ENCODE measurements at places on chromosomes 16 and 17.

DNA sequence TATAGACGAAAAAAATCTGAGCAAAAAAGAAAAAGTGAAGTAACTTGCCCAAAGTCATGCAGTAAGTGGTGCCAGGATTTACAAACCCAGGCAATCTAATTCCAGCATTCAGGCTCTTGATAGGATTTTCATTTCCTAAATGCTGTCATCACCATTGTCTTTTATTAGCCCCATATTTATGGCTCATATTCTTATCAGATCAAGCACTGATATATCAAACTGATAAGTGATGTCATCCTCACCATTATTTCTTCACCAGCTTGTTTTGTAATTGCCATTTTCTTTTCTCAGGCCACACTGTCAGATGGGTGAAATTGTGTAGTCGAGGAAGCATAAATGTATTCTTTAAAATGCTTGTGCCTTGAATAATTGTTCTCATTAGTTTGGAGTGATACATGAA lies 1.3 kb downstream of the RAD51C start:
- no peak for DNase-seq

GRCh38 chr17:77560841-77561240 lies 397.7 kb upstream of the TNRC6C start:
- no peak for DNase-seq

GRCh38 chr16:55179852-55180585 lies 144.0 kb upstream of the IRX6 start:
- no peak for DNase-seq

DNA sequence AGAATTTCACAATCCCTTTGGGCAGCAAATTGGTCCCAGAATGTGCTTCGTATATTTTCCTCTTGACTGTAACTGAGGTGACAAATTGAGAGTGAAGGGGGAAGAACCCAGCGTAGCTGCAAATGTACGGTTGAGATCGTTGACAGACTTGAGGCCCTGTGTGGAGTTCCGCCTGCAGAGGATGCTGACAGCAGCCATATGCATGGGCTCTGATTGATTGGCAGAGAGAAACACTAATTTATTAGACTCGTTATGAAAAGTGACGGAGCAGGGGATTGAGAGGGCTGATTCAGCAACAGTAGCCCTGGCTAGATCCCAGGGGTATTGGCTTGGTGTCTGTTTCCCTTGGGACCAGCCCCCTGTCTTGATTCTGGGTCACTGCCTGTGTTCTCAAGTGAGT lies 930.1 kb upstream of the EEF2KMT start:
- DNase-seq = no peak

DNA sequence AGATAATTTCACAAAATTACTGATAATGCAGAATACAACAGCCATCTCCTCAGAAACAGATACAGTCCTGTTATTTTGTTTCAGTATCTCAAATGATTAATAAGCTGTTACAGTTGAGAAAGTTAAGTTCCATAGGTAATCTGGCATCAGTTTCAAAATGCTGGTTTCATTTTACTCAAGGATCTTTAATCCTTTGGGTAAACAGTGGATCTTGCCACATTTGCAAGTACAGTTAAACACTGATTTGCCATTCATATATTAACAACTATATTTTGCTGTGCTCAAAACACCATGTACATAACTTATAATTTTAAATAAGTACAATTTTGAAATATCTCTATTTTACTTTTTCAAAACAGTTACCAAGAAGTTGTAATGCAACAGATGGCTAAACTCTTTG lies 31.2 kb downstream of the RPGRIP1L start:
- no peak for DNase-seq

- DNase-seq = no peak
Measured at GRCh38 chr16:17585449-17586074, 114.8 kb upstream of the XYLT1 start.

DNA sequence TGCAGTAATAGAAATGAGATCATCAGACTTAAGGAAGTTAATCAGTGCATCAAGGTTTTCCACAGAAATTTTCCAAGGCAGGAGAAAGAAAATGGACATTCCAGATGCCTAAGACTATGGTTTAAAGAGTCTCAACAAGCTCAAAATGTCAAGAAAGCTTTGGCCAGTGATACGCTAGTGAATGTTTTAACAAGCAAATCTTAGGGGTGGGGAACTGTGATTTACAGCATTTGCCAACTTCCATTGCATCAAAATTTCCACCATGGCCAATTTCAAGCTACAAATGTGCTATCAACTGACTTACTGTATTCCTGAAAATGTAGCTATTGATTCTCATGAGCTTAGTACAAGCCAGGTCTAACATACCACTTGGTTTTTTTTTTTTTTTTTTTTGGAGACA lies 82.4 kb upstream of the CLEC3A start:
- no peak for DNase-seq

DNA sequence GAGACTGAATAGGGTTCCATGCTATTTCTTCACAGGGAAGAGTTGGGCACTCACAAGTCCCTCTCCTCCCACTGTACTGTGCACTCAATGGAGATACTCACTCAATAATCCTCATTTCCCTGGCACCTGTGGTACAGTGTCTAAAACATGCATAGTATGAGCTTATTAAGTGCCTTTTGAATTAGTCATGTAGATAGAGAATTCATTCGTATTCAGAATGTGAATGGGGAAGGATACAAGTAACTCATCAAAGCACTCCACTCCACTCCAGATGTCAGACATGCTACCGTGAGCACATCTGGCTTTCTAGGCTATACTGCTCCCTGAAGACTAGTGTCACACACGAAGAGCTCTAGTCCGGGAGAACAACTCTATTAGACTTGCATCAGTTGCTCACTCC lies 6.3 kb downstream of the C17orf75 start:
- no peak for DNase-seq

Measured in stimulated activated CD8-positive, alpha-beta memory T cell treated with anti-CD3 and anti-CD28 coated beads, Interleukin-4, amount 100 ng/mL, for 48 hours (primary cell).